ENCODE measurements at places on chromosomes 13 and 19.
A peak's percentile ranks its signal among the peaks of the same experiment; 100 is the strongest.

DNA sequence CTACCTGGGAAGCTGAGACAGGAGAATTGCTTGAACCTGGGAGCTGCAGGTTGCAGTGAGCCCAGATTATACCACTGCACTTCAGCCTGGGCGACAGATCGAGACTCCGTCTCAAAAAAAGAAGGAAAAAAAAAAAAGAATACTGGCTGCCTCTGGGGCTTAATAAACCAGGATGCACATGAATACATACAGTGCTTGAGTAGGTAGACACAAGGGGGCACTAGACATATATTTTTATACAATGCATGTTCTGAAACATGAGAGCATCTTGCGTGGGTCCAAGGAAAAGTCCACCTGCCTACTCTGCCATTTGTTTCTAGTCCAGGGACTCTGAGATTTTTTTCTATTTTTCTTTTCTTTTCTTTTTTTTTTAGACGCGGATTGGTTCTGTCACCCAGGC, 31.2 kb downstream of the KEAP1 start:
- peak; percentile 22 for DNase-seq

- DNase-seq = no peak
These were observed 131.8 kb upstream of the VSTM2B start for GRCh38 chr19:29393915-29394460.

DNA sequence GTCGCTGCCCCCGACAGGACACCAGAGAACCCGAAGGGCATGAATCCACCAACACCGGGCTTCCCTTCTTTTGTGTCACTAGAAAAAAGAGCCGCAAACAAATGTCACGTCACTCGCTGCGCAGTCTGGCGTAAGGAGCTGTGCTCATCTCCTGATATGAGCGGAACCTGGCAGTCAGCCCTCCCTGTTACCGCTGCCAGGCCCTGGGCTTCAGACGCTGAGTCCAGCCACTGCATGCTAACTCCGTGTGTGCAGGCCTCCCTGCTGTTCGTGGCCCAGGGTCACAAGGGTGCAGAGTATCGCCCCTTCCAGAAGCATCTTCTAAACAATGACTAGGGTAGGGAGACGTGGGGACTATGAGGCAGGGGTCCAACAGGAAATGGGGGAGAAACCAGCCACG, 71.3 kb downstream of the SLC7A1 start:
- no peak for DNase-seq

- no peak for DNase-seq
These were observed 1.2 kb downstream of the PRKCG start for GRCh38 chr19:53883231-53883661.

GRCh38 chr13:38657191-38657590, 29.7 kb upstream of the FREM2 start:
- no peak for DNase-seq

GRCh38 chr19:18321734-18322102, 1.2 kb downstream of the LSM4 start:
- no peak for DNase-seq

DNA sequence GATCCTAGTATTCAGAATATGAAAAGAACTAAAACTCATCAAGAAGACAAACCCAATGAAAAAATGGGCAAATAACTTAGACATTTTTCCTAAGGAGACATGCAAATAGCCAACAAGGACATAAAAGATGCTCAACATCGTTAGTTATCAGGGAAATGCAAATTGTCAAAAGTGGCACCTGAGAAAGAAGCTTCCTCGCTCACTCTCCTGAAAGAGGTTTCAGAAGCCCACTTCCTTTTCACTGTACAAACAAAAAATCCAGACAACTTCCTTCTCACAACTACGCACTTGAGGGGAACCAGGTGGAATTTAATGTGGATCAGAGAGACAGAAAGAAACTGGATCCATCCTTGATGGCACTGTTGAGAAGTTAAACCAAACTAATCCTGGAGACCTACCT, 41.5 kb downstream of the KLF12 start:
- no peak for DNase-seq

GRCh38 chr13:98963917-98964316, 13.9 kb downstream of the DOCK9 start:
- DNase-seq = no peak

GRCh38 chr19:11242864-11243797, 3.7 kb downstream of the ANGPTL8 start:
- no peak for DNase-seq

GRCh38 chr19:10421240-10422045, 1.1 kb downstream of the PDE4A start:
- DNase-seq = no peak

DNA sequence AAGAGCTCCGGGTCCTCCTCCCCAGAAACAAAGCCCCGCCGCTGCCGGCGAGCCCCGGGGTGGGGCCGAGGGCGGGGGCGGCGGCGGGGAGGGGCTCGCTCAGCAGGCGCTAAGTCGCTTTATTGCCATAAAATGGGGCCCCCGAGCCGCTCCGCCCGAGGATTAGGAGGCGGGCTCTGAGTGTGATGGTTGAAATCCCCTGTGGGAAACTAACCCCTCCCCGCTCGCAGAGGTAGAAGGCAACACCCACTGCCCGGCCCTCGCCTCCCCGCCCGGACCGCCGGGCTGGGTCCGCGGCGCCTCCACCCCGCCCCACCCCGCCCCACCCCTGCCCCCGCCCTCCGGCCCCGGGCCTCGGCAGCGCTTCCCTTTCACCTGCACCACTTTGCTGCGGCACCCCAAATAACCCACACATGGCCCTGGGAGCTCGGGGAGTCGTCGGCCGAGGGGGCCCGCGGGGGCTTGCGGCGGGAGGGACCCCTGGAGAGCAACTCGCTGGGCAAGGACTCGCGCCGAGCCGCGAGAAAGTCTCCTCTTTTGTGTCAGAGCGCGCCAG, at the start of gene KLF12:
KLF12 (minus strand) TSS at position 184 of the 556 bp plus-strand sequence.
- DNase-seq = peak; percentile 79

DNA sequence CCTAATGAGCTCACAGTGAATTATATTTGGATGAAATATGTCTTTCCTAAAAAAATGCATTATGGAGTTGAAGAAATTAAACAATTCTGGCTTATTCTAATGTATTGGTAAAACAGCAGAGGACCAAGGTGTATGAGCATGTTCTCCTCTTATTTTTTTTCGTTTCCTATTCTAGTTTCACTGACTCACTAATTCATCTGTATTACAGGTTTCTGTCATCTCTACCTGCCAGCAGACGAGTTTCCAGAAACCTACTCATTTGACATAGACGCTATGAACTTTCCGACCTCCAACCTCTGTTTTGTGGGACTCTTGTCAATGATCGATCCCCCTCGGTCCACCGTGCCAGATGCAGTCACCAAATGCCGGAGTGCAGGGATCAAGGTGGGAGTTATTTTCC, 20.3 kb downstream of the ATP12A start:
- no peak for DNase-seq

DNA sequence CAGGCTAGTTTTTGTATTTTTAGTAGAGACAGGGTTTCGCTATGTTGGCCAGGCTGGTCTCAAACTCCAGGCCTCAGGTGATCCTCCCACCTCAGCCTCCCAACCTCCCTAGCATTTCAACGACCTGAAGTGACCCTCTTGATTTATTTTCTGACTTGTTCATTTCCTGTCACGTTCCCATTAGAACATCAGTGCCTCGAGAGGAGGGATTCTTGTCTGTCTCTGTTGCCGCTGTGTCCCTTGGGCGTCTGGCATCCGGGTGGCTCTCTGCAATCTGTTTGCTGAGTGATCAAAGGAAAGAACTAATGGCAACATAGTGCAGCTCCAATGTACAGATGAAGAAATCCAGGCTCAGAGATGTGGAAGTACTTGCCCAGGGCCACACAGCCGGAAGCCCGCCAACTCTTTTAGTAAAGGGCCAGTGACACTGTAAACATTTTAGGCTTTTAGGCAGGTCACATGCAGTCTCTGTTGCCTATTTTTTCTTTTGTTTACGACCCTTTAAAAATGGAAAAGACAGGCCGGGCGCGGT, 47.5 kb downstream of the NFIC start:
- DNase-seq = no peak

GRCh38 chr19:46179076-46179759, 31.2 kb downstream of the IGFL2 start:
- no peak for DNase-seq

GRCh38 chr13:72284791-72285190, 417.8 kb upstream of the DACH1 start:
- no peak for DNase-seq

Data from NCI-H524 treated with DMSO at 0.1 percent for 48 hours (cell line).